ENCODE measurements at places on chromosomes 5 and 9. TPM values are rescaled to one million over a fixed set of nuclear protein-coding genes. Genes with fewer than 3 reads are reported as not detected.

The CCL27 gene
- not detected for total RNA-seq

The SPAG8 gene
- total RNA-seq, result 2.2 TPM

The SPOCK1 gene
- 17.0 TPM for total RNA-seq

The PSD2 gene
- under 0.01 TPM for total RNA-seq

The SNX30 gene
- 15.1 TPM for total RNA-seq

The SPATA31D3 gene
- not detected for total RNA-seq

The MAP1B gene
- total RNA-seq, result 225 TPM

The FBP1 gene
- not detected for total RNA-seq

The TRAF1 gene
- total RNA-seq, result 2.9 TPM

The SCGB3A2 gene
- total RNA-seq, result not detected

The WASHC1 gene
- 5.1 TPM for total RNA-seq

The TXNDC8 gene
- not detected for total RNA-seq

The CCDC171 gene
- total RNA-seq, result 2.7 TPM

The ORM2 gene
- total RNA-seq, result not detected

The PRLR gene
- total RNA-seq, result 0.20 TPM

The RANBP17 gene
- 2.3 TPM for total RNA-seq
